ENCODE measurements at places on chromosomes 6 and 20.
A peak's percentile ranks its signal among the peaks of the same experiment; 100 is the strongest.

DNA sequence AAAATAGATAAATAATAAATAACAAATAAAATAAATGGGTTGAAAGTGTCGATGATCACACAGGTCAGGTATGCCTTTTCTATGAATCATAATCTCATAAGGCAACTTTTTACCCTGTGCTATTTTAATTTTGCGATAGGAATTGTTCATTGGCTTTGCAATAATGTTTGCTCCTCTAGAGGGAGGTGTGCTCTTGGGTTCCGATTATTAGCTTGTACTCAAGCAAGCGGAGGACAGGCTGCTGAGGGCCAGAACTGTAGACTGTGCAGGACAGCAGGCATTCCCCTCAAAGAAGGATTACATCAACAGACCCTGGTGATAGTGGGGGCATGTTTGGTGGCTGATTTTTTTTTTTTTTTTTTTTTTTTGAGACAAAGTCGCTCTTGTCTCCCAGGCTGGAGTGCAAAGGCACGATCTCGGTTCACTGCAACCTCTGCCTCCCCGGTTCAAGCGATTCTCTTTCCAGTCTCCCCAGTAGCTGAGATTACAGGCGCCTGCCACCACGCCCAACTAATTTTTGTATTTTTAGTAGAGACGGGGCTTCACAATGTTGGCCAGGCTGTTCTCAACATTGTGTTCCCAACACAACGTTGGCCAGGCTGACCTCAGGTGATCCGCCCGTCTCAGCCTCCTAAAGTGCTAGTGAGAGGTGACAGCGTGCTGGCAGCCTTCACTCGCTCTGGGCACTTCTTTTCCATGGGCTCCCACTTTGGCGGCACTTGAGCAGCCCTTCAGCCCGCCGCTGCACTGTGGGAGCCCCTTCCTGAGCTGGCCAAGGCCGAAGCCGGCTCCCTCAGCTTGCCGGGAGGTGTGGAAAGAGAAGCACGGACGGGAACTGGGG lies 35.6 kb downstream of the RIOK1 start:
- no peak for DNase-seq

GRCh38 chr20:32482442-32483261 lies 102.5 kb downstream of the NOL4L start:
- no peak for DNase-seq

DNA sequence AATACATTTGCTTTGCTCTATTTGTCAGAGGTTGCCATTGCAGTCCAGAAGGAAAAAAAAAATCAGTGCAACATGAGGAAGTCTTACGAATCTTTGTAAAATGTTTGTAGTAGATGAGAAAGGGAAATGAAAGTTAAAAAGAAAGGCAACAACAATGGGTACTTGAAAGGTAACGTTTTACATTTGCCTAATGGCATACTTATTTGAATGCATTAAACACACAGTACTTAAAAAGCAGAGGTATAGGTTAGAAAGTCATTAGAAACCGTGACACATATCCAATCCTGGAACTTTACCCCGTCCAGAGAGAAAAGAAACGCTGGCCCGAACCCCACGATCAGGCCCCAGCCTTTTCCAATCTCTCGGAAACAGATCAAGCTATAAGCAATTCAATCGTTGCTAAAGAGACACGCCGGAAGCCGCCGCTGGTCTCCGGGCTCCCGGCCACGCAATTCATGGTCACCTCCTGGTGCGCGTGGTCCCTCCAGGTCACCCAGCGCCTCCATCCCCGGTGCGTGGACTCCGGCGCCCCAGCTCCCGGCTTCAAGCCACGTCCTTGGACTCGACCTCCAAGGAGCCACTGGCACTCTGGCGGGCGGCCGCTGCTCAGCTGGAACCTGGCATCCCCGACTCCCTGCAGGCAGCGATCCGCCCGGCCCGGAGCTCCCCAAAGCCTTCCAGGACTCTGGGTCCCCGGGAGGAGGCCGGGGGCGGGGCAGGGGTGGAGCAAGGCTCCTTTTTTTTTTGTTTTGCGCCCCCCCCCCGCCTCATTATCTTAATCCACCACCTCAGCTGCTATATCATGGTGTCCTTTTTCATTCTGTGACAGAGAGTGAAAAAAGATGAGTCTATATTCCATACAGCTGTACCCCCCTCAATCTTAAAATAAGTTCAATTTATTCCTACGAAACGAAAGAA lies at the start of gene SLC18B1:
Gene SLC18B1 (minus strand): TSS at position 687 of the 918 bp plus-strand sequence. CDS start 181 bp downstream, at position 506.
- peak; percentile 51 for DNase-seq

GRCh38 chr6:50369996-50370395 lies 320.3 kb upstream of the DEFB112 start:
- DNase-seq = no peak

DNA sequence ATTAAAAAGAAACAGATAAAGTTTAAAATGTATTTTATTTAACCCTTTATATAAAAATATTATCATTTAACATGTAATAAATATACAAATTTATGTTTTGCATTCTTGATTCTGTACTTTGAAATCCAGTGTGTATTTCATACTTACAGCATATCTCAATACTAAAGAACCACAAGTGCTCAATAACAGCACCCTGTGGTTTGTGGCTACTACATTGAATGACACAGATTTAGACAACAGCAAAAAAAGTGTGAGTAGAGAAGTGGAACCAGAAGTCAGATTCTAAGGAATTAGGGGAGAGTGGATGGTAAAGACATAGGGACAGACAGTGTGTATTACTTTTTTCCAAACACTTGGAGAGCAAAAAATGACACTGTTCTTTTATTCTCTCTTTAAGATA lies 524.5 kb downstream of the BMP2 start:
- DNase-seq = no peak

DNA sequence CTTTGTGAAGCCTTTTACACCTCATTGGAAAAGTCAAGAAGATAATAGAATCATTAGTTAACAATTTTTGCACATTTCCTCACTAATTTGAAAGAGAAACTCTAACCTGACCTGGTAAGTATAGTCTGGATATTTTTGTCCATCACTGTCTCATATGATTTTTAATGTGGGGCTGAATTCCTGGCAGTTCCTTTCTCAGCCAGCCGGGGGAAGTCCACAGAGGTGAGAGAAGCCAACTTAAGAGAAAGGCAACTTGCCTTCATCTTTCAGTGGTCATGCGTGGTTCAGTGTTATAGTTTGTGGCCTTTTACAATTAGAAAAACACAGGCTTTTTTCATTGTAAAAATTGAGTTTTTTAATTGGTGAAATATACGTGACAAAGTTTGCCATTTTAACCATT lies 80.6 kb downstream of the CDYL start:
- no peak for DNase-seq

GRCh38 chr6:134911547-134911946 lies 38.4 kb downstream of the ALDH8A1 start:
- no peak for DNase-seq

GRCh38 chr6:55047451-55048044 lies 126.8 kb upstream of the HCRTR2 start:
- DNase-seq = peak; percentile 2

DNA sequence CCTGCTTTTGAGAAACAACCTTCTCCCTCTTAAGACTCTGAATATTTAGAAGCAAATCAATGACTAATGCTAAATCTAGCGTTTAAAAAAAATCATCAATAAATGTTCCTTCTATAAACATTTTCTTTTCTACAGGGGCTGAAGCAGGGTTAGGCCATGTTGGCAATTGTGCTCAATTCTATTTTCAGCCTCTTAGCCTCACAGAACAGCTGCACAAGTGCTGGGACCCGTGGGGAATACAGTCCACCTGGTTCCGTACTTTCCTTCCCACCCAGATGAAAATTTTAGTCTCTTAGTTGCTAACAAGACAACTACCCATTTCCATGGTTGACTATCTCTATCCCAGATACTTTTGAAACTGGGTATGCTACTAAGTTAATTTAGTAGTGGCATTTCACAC lies 138.6 kb downstream of the RPS12 start:
- DNase-seq = no peak

GRCh38 chr6:9138936-9139335 lies 703.6 kb upstream of the SLC35B3 start:
- DNase-seq = peak; percentile 45

DNA sequence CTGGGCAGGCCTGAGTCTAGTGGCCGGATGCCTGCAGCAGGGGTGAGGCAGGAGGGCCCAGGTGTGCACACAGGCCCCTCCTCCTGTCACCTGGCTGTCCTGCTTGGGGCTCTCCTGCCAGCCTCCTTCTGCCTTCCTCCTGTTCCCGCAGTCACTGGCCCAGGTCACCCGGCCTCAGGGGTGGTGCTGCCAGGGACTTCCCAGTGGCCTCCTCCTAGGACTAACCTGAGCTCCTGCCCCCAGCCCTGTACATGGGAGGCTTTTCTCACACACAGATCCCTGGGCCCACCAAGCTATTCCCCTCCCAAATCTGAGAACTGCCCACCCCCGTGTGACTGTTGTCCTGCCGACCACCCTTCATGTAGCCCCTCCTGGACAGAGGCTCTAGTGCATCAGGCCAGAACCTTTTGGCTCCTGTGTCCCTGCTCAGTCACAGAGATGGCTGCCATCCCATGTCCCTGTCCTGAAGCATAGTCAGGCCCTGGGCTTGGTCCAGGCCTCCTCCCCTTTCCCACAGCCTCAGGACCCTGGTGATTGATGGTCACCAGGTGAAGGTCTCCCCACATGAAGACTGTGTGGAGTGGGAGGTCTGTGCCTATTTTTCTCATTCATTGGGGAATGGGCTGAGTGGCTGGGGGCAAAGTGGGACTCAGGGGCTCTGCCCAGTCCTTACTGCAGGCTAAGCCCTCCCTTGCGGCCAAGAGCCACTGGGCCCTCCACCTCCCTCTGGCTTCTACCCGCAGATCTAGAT lies 1.1 kb upstream of the ULBP1 start:
- DNase-seq = no peak

- no peak for DNase-seq
Measured at GRCh38 chr6:155377061-155377460, 62.8 kb upstream of the TFB1M start.

DNA sequence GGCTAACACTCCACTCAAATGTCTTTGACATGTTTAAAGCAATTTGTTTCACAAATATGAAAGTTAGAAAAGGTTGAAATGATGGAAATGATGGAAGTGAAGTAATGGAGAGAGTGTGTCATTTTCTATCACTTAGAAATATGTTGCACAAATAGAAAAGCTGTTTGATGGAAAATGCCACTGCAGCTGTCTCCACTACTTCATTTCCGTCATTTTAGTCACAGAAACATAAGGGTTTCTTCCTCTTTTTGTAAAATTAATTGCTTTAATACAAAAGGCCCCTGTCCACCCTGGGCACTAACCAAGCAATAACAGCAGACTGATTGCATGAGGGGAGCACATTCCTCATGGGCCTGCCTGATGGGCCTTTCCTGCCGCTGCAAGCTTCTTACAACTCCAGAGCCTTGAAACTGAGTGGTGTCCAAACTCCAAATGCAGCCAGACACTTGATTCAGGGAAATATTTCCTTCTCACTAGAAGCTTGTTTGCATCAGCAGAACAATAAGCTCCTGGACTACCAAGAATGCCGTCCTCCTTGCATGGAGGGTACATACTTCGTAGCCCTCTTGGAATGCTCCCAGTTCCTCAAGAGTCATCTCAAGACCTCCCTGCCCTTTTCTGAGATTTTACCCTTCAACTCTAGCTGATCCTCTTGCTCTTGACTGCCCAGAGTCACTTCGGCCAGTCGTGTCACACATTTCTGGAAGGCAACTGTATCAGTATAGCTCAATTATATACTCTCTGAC lies 36.1 kb downstream of the F13A1 start:
- no peak for DNase-seq

- no peak for DNase-seq
Measured at GRCh38 chr20:10671221-10671918, 2.4 kb downstream of the JAG1 start.

- no peak for DNase-seq
Measured at GRCh38 chr6:170157567-170158218, 133.2 kb downstream of the DLL1 start.

- no peak for DNase-seq
Measured at GRCh38 chr6:45781890-45782289, 233.8 kb downstream of the CLIC5 start.

- DNase-seq = no peak
Measured at GRCh38 chr6:129114636-129115391, 231.9 kb downstream of the LAMA2 start.

GRCh38 chr6:167722634-167723309 lies 103.9 kb upstream of the AFDN start:
- no peak for DNase-seq

- no peak for DNase-seq
Measured at GRCh38 chr6:161226009-161226964, 47.6 kb downstream of the AGPAT4 start.

DNA sequence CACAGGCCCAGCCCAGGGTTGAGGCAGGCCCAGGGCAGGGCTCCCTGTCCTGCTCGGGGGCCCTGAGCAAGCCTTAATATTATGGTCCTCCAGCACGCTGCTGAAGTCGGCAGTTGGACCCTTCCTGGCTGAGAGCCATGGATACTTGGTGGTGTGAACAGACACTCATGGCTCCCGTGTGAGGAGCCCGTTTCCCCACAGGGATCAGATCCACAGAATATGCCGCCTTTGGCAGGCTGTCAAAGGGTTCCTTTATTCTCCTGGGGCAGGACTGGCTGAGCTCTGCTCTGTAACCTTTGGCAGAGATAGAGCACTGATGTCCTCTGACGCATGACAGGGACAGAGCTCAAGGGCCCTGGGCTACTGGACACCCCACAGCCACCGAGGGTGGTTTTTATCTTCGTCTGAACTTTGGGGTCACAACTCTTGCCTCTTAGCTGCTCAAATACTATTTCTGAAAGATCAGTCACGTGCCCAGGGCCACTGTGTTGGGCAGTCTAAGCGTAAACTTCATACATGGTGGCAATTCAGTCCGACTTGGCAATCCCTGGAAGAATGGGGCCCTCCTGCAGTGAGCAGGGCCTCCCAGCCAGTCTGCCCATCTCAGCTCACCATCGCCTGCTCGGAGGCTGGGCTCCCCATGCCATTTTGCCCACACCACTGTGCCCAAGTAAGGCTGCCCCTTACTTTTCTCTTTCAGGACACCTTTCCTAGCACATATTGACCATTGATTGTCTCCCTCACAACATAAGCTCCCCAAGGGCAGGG lies 49.1 kb downstream of the TTI1 start:
- DNase-seq = peak; percentile 56

GRCh38 chr6:24274441-24275083 lies 83.3 kb downstream of the DCDC2 start:
- DNase-seq = no peak

- no peak for DNase-seq
Measured at GRCh38 chr6:53771785-53772624, 22.8 kb upstream of the LRRC1 start.

- no peak for DNase-seq
Measured at GRCh38 chr6:109998159-109998785, 20.2 kb downstream of the GPR6 start.

GRCh38 chr6:139647841-139648240 lies 273.4 kb upstream of the CITED2 start:
- no peak for DNase-seq

DNA sequence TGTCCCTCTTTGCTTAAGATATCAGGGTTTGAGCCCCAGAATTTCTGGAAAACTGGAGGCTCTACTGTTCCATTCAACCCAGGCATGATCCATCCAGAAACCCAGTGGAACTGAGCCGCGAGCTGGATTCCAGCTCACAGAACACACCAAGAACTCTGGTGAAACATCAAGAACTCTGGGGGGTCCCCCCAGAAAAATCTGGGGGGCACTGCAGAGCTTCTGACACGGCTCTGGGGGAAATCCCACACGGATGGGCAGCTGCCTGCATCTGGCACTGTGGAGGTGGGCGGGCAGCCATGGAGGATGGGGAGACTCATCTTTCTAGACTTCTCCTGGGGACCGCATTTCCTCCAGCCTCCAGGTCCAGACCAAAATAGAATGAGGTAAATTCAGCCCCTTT lies 51.0 kb downstream of the BMP7 start:
- DNase-seq = no peak

- DNase-seq = no peak
Measured at GRCh38 chr6:35160642-35161041, 19.5 kb upstream of the TCP11 start.
